Activated CD8-positive, alpha-beta T cell treated with anti-CD3 and anti-CD28 coated beads for 36 hours (primary cell): ENCODE measurements at places on chromosomes 2 and 18.

- no peak overlapping the region for H3K4me3 ChIP-seq
- DNase-seq: no peak
- peaks cover 55% of the 10 kb centered on the region for H3K4me1 ChIP-seq
- H3K36me3 ChIP-seq: peaks cover 33% of the 10 kb centered on the region
- no peaks in the 10 kb centered on the region for H3K27me3 ChIP-seq
Measured at GRCh38 chr2:160363055-160363454, 130.6 kb downstream of the RBMS1 start.

DNA sequence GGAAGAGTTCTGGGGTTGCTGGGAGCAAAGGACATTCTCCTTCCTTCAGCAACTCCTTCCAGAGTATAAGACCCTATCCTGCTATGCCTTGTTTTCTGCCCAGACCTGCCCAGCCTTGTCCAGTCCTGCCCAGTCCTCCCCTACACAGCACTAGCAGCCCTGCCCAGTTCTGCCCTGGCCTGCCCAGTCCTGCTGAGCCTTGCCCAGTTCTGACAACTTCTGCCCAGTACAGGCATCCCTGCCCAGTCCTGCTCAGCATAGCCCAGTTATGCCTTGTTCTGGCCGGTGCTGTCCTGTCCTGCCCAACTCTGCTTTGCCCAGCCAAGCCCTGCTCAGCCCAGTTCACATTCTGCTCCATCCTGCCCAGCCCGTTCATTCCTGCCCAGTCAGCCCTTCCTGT is 44.9 kb upstream of the ALK start:
- H3K27me3 ChIP-seq: peaks cover 13% of the 10 kb centered on the region
- H3K36me3 ChIP-seq: no peaks in the 10 kb centered on the region
- no peak for DNase-seq
- no peaks in the 10 kb centered on the region for H3K4me1 ChIP-seq

- no peak overlapping the region for H3K4me3 ChIP-seq
- no peak for DNase-seq
- H3K27ac ChIP-seq: no peak overlapping the region
Measured at GRCh38 chr2:157236404-157236803, 21.1 kb upstream of the GALNT5 start.

DNA sequence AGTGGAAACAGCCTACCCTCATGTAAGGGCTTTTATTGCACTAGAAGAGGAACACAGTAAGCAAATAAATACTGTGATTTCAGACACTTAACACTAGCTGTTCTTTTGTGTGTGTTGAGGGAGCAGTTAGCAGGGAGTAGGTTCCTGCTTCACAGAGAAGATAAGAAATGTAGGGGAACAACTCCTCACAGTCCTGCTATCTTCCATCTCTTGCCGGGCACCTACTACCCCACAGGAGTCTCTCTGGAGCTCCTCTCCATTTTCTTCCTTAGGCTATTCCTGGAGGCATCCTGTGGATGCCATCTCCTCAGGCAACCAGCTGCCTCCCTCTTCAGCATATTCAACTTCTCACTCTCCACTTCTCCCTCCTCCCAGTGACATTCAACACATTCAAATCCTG is 145.0 kb downstream of the SRBD1 start:
- H3K27ac ChIP-seq: no peak overlapping the region
- no peaks in the 10 kb centered on the region for H3K4me1 ChIP-seq
- DNase-seq: no peak

- no peaks in the 10 kb centered on the region for H3K36me3 ChIP-seq
- no peak overlapping the region for H3K4me3 ChIP-seq
- H3K27me3 ChIP-seq: peaks cover 26% of the 10 kb centered on the region
Measured at GRCh38 chr18:47206945-47207637, 30.9 kb upstream of the IER3IP1 start.

DNA sequence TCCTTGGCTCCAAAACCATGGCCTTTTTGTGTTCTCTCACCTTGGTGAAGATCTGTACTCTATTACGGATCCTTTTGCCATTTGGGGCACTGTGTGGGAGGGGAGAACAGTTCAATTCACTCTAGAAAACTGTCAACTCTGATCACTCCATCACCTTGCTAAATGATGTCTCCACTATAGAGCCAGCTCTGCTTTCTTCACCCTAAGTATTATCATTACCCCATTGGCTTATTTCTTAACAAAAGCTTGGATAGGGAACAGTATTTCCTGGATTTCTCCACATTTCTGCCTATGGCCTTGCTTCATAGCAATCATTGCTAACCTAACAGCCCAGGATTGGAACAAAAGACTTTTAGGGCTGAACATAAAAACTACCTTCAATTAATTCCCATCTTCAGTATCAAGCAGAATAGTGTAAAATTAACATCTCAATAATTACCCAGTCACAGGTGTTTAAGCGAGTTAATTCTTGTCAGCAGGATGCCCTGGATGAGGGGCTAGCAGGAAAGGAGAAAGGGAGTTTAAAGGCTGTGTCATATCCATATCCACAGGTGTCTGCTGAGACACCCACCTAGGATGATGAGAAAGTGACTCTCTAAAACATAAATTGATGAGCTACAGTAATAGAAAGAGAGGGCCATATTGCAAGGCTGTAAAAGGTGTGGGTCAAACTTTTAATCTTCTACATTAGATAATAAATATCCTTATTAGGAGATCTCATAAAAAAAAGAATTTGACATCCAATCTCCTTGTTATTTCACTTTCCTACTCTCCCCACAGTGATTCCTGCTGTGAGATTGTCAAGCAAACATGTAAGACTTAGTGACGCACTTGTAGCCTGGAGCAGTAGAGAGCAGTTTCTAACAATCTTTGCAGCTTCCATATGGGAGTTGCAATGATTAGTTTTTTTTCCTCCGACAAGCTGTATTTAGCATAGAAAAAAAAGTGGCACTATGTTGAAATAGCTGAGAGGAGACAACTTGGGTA is 589.5 kb upstream of the NXPH2 start:
- no peak for DNase-seq
- no peaks in the 10 kb centered on the region for H3K27me3 ChIP-seq
- no peak overlapping the region for H3K27ac ChIP-seq
- no peaks in the 10 kb centered on the region for H3K36me3 ChIP-seq
- no peaks in the 10 kb centered on the region for H3K4me1 ChIP-seq

GRCh38 chr18:79516441-79516931 is 120.8 kb downstream of the NFATC1 start:
- H3K4me3 ChIP-seq: peak overlapping the region; percentile 66
- peak overlapping the region; percentile 99 for H3K27ac ChIP-seq

DNA sequence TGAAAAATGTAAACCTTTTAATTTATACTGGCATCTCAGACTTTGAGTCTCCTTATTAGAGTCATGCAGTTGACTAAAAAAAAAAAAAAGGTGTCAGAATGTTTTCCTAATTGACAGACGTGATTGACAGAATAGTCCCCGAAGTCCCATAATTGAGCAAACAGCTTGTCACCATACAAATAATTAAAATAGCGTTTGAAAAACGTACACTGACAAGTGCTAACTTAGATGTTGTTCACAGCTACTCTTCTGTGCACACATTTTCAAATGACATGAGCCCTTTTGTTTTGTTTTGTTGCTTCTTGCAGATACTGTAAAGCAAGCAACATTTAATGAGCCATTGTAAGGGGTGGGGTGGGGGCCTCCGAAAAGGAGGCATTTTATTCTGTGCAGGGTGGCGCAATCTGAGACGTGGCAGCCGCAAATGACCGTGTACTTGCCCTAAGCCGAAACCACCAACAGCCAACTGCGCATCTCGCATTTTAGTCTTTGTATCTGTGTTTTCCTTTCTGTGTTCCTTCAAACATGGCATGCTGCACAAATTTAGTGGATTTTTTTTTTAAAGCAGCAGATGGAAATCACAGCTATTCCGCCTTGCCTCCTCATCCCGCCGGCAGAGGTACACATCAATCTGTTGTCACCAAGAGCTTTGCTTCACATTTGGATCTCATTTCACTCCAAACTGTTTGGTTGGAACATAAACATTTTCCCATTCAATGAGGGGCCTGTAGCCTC is 52.4 kb downstream of the LPIN1 start:
- no peaks in the 10 kb centered on the region for H3K4me1 ChIP-seq
- no peak for DNase-seq
- no peak overlapping the region for H3K4me3 ChIP-seq
- H3K27me3 ChIP-seq: no peaks in the 10 kb centered on the region
- H3K27ac ChIP-seq: no peak overlapping the region

DNA sequence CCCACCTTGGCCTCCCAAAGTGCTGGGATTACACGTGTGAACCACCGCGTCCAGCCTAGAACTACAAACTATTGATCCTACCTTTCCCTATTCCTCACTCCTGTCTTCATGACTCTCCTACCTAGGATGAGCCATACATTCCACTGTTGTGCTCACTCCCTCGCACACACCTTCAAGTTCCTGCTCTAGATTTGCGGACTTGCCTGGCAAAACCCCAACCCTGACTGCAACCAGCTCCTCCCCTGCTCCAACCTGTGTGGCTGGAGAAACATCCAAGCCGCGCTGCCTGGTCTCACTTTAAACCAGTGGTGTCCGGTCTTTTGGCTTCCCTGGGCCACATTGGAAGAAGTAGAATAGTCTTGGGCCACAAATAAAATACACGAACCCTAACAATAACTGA is 5.0 kb upstream of the DNPEP start:
- no peak for DNase-seq
- no peak overlapping the region for H3K27ac ChIP-seq
- H3K4me1 ChIP-seq: peaks cover 17% of the 10 kb centered on the region
- H3K27me3 ChIP-seq: no peaks in the 10 kb centered on the region
- no peaks in the 10 kb centered on the region for H3K36me3 ChIP-seq
